Stimulated activated CD4-positive, alpha-beta T cell treated with anti-CD3 and anti-CD28 coated beads, TNF-alpha, amount 100 ng/mL, for 24 hours (primary cell): ENCODE measurements at places on chromosomes 11 and 22.

GRCh38 chr11:1195682-1196515 lies 27.0 kb upstream of the MUC5B start:
- DNase-seq = no peak

DNA sequence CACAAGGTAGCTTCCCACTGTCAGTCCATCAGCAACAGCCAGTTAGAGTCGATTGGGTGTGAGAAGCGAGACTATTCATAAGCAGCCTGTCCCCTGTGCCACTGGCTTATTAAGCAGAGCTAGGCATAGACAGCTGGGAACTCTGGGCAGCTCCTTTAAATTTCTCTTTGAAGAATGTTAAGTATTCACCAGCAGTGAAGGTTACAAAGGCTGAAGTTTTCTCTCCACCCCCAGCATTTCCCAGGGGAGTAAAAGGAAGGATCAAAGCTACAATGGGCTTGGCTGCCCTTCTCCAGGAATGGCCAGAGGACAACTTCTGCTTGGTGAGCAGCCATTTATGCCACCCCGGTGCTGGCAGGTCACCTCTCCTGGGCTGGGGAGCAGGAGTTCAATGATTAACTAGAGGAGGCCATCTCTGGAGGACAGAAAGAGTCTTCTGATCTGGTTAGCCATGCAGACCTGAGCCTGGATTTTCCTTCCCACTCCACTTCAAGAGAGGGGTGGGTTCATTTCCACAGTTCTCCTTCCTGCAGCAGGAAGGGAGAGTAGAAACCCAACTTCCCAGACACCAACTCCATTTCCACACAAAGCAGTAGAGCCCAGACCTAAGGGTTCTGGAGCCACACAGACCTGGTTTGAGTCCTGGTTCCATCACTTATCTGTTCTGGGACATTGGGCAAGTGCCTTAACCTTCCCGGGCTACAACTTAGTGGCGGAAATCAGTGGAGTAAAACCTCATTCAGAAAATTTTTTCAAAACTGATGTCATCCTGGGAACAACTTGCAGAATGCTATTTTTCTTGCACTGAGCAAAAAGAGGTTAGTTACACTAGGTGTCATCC lies 22.6 kb downstream of the POU2AF3 start:
- no peak for DNase-seq

GRCh38 chr11:1740786-1741530 lies 9.4 kb downstream of the IFITM10 start:
- no peak for DNase-seq

- no peak for DNase-seq
Observed at GRCh38 chr11:17259519-17259918, 17.0 kb upstream of the NUCB2 start.
